Psoas muscle (tissue), 8 donors: ENCODE measurements at places on chromosomes 13 and 19.

- no peak for DNase-seq
These were observed 37.0 kb downstream of the IRS2 start for GRCh38 chr13:109749365-109749764.

- DNase-seq: no peak
These were observed 649 bp downstream of the TMEM91 start for GRCh38 chr19:41376998-41377365.

DNA sequence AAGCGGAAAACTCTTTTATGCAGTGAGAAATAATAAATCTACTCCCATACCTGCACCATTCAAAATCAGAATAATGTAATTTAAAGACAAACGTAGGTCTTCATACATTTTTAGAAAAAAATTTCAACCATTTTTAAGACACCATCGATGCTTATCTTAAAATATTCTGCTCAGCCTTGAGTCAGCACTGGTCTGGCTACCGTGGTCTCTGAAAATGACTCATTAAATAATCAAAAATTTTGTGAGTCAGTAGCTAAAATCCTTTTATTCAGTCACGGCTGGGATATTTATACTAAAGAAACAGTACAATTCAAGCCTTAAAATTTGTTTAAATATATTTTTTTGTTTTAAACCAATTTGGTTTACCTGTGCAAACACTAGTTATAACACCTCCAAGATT, 2862.8 kb upstream of the PCDH20 start:
- DNase-seq: no peak

GRCh38 chr13:68895696-68896095, 1211.9 kb upstream of the ATXN8OS start:
- DNase-seq: no peak

- DNase-seq: no peak
These were observed 640.8 kb downstream of the EFNB2 start for GRCh38 chr13:105894697-105895096.

DNA sequence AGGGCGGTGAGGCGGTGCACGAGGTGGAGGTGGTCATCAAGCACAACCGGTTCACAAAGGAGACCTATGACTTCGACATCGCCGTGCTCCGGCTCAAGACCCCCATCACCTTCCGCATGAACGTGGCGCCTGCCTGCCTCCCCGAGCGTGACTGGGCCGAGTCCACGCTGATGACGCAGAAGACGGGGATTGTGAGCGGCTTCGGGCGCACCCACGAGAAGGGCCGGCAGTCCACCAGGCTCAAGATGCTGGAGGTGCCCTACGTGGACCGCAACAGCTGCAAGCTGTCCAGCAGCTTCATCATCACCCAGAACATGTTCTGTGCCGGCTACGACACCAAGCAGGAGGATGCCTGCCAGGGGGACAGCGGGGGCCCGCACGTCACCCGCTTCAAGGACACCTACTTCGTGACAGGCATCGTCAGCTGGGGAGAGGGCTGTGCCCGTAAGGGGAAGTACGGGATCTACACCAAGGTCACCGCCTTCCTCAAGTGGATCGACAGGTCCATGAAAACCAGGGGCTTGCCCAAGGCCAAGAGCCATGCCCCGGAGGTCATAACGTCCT, 9.4 kb upstream of the PROZ start:
- no peak for DNase-seq
